RWPE2 (cell line): ENCODE measurements at places on chromosomes 7 and 10.

DNA sequence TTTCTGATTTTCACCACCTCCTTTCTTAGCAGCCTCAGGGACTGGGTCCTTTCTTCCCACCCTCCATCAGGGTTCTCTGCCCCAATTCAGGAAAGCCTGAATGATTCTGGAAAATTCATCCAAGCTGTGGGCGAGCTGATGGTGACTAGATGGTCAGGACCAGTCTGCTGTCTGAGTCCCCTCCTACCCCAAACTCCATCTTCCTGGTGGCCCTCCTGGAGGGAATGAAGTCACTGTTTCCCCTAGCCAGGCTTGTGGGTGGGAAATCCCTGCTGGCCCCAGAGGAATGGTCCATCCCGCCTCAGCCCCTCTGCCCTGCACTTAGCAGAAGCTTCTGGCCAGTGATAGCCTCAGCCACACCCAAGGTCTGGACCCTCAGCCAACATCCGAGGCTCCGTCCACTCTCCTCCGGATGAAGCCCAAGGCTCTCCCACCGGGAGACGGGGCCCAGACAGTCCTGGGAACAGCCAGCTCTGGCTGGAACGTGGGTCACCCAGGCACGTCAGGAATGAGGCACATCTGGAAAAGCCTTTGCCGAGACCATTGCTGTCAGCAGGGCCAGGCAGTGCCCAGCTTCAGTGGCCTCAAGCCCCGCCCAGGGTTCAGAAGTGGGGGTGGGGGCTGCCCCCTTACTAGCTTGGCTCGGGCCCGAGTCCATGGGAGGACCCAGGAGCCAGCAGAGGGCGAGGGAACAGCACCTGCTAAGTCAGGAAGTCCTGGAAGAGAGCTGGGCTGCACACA lies 4.0 kb upstream of the AQP1 start:
- no peak for DNase-seq

DNA sequence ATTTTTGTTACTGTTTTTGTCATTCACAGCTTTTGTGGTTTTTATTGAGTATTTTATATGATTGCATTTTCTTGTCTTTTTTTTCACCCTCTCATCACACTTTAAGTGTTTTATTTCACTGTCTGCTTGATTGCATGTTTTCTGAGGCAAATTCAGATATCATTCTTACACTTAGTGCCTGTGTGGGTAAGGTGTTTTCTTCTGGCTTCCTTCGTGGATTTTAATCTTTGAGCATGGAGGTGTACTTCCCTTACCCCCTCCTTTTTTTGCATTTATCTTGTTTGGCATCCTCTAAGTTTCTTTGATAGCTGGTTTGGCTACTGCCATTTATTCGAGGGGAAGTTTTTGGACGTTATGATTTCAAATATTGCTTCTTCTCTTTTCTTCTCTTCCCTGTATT lies 127.9 kb downstream of the MLLT10 start:
- DNase-seq, result no peak

DNA sequence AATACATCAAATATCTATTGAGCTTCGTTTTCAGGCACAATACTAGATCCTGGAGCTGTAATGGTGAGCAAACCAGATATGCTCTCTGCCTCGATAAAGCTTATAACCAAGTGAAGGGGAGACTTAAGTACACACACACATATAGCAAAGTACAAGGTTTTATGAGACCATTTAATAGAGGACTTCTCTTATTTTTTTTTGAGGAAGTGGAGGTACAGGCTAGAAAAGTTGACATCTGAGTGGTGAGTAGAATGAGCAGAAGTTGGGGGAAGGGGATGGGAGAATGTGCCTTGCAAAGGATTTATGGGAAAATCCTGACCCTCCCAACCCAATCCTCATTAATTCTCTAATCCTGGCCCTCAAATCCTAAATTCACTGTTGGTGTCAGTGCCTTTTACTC lies 7.7 kb downstream of the CCDC136 start:
- no peak for DNase-seq

DNA sequence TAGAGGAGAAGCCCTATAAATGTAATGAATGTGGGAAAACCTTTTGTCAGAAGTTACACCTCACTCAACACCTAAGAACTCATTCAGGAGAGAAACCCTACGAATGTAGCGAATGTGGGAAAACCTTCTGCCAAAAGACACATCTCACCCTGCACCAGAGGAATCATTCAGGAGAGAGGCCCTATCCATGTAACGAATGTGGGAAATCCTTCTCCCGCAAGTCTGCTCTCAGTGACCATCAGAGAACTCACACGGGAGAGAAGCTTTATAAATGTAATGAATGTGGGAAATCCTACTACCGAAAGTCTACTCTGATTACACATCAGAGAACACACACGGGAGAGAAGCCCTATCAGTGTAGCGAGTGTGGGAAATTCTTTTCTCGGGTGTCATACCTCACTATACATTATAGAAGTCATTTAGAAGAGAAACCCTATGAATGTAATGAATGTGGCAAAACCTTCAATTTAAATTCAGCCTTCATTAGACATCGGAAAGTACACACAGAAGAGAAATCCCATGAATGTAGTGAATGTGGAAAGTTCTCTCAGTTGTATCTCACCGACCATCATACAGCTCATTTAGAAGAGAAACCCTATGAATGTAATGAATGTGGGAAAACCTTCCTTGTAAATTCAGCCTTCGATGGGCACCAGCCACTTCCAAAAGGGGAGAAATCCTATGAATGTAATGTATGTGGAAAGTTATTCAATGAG lies 18.9 kb downstream of the RBAK start:
- DNase-seq, result no peak

GRCh38 chr10:62402508-62402907 lies 28.3 kb downstream of the ZNF365 start:
- no peak for DNase-seq

DNA sequence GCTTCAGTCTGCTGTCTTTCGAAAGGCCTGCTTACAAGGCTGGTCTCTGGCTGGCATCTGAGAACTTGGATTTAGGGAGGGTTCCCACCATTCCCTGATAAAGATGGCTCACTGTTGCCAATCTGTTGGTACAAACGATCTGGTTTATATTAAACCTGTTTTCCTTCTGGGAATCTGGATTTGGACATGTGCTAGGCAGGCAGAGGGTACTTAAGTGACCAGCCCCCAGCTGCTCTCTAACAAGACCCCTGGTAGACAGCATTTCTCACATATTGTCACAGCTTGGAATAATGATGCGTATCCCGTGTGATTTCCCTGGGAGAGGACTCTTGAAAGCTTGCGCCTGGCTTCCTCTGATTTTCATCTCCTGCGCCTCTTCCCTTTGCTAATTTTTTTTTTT lies 21.6 kb downstream of the YWHAG start:
- DNase-seq, result no peak

DNA sequence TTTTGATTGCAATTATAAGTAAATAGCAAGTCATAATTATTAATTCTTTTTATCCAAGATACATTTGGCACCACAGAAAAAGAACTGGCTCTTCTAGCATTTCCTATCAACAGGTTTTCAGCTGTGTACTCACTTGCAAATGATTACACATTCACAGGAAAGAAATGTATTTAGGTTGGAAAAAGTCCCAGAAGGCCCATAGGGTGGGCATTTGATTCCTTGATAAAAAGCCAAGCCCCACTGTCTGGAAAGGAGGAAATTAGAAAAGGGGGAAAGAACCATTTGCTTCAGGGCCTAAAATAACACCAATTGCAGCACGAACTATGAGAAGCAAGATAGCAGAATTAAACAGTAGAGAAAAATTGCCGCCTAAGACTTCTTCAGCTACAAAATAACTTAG lies 80.8 kb upstream of the COL1A2 start:
- no peak for DNase-seq

GRCh38 chr7:127588019-127588696 lies at the start of gene ARF5:
TSS of gene ARF5 (plus strand) at chr7:127588411. CDS start at chr7:127588499, 88 bp downstream.
- no peak for DNase-seq

- DNase-seq, result no peak
These were observed 23.2 kb downstream of the UNCX start for GRCh38 chr7:1255817-1256340.

GRCh38 chr7:15832996-15833395 lies 146.5 kb upstream of the MEOX2 start:
- no peak for DNase-seq

- no peak for DNase-seq
These were observed 1.8 kb downstream of the CLIP2 start for GRCh38 chr7:74290981-74291441.

- DNase-seq, result no peak
These were observed 43.4 kb downstream of the SORBS1 start for GRCh38 chr10:95517536-95518454.

DNA sequence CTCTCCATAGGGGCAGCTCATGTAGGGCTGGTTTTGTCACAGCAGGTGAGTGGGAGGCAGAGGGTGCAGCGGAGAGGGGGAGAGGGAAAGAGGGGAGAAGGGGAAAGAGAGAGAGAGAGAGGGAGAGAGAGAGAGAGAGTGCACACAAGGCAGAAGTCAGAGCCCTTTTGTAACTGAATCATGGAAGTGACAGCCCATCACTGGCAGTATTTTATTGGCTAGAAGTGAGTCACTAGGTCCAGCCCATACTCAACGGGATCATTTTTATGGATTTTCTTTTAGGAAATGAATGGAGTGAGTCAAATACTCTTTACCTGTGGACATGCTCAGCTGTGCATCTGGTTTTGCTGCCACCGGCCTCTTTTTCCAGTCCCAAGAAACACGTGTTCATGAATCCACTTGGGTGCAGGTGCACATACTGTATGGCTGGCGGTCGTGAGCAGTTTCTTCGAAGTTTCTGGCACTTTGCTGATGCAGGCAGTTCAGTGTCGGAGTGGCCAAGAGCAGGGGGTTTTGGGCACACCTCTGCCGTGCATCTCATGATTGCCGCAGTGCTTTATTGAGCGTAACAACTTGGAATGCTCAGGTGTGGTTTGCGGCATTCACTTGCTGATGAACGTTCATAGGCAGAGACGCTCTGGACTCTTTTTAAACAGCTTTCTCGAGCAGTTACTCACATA lies 40.3 kb downstream of the DOCK1 start:
- DNase-seq, result no peak

- DNase-seq, result no peak
These were observed 219.8 kb downstream of the NEBL start for GRCh38 chr10:20677340-20677739.

DNA sequence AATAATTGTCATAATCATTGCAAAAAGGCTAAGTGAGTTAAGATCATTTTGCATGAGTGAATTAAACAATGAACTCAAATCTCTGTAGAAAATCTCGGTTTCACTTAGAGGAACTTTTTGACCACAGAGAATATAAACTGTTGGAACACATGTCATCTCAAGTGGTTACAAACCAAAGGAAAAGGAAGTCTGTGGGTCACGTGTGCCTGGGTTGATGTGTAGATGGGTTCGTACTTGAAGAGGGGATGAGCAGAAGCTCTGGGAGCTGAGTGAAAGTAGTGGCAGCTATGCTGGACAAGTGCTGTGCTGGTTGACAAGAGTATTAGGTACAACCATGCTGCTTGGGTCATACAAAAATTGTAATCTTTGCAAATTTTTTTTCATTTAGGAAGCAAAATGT lies 35.0 kb downstream of the GLRX3 start:
- no peak for DNase-seq

DNA sequence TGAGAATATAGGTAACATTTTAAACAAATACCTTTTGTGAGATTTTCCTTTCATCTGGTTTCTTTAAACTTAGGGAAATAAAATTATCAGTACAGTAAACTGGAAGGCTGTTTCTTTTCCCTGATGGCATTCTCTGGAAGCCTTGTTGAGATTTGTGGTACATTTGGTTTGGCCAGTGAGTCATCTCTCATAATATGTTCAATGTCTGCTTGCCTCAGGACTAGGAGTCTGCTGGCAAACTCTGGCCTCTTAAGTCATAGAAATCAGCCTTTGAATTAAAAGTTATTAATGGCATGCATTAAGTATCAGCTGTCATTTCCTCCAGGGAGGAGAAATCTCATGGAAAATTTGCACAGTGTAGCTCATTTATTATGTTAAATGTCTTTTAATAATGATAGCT lies 316.6 kb upstream of the KIAA1217 start:
- no peak for DNase-seq

- DNase-seq, result no peak
These were observed 9.1 kb downstream of the COMTD1 start for GRCh38 chr10:75226656-75227055.

GRCh38 chr7:101990811-101991418 lies 173.5 kb downstream of the CUX1 start:
- DNase-seq, result no peak

- DNase-seq, result no peak
These were observed 13.2 kb downstream of the LAMB1 start for GRCh38 chr7:107989618-107990373.

GRCh38 chr10:61789031-61789430 lies 112.5 kb upstream of the ARID5B start:
- DNase-seq, result no peak

GRCh38 chr7:108034586-108034985 lies 31.6 kb upstream of the LAMB1 start:
- no peak for DNase-seq

DNA sequence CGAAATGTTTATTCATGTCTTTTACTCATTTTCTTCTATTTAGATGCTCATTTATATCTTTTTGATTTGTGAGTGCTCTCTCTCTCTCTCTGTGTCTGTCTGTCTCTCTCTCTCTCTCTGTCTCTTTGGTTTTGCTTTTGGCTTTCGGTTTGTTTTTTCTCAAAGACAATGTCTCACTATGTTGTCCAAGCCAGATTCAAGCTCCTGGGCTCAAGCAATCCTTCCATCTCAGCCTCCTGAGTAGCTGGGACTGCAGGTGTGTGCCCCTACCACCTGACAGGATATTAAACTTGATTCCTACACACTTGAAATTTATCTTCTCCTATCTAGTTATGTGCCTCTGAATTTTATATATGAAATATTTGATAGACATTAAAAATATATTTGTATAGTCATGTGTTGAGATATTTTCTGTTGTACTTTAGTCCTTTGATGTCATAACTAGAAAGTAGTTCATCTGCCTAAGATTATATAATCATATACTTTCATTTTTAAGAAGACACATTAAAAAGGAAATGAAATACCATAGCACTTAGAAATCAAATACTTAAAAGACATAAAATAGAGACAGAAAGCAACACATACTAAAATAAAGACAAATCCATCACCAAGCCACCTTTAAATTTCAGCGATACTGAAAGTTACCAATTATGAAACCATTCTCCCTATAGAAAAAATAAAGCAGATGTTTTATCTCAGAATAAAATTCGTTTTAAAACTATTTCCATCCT lies 68.1 kb upstream of the SFMBT2 start:
- no peak for DNase-seq

GRCh38 chr7:55016061-55016745 lies 2.6 kb upstream of the EGFR start:
- DNase-seq, result no peak

DNA sequence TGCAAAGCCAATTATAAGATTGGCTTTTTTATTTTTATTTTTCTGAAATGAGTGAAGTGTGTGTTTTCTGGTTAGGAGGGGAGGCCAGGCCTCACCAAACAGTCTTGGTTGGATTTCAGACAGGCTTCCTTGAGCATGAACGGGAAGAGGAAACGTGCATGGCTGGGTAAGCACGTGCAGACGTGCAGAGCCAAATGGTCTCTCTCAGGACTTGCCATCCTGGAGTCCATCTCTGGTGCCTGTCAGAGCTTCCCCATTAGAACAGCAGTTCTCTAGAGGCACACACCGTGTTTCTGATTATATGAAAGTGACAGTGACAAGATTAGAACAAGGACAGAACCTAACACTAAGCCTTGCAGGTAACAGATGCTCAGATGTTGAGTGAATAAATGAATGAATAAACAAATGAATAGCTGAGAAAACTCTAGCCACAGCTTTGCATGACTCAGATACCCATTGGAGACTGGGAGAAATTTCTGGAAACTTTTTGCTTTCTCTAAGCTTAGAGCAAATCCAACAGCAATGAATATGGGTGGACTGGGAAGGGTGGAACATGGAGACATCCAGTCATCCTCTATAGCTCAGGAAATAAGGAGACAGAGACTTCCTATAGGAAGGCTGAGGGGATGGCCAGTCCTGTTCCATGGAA lies 11.8 kb upstream of the CALD1 start:
- DNase-seq, result no peak

GRCh38 chr10:14588084-14588937 lies 186.4 kb downstream of the FAM107B start:
- no peak for DNase-seq
